ENCODE measurements at places on chromosomes 1 and 21.

DNA sequence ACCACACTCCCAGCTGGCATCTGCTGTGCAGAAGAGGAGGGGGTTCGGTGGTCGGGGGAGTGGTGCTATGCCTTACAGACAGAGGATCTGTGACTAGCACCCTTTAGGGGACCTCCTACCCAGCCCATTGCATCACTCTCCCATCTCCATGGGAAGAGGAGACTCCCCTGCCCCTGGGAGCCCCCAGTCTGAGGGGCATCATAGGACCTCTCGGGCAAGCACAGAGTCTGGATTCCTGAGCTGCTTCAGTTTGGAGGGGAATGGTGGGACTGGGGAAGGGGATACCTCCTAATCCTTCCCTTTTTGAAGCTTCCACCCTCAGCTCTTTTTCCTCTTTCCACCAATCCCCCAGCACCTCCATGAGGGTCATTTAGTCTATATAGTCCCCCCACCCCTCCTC, 1.4 kb downstream of the INSRR start:
- H3K27me3 ChIP-seq = peaks cover 35% of the 10 kb centered on the region
- no peak for DNase-seq
- H3K4me3 ChIP-seq = no peak overlapping the region
- no peak overlapping the region for H3K27ac ChIP-seq
- peaks cover 25% of the 10 kb centered on the region for H3K4me1 ChIP-seq

DNA sequence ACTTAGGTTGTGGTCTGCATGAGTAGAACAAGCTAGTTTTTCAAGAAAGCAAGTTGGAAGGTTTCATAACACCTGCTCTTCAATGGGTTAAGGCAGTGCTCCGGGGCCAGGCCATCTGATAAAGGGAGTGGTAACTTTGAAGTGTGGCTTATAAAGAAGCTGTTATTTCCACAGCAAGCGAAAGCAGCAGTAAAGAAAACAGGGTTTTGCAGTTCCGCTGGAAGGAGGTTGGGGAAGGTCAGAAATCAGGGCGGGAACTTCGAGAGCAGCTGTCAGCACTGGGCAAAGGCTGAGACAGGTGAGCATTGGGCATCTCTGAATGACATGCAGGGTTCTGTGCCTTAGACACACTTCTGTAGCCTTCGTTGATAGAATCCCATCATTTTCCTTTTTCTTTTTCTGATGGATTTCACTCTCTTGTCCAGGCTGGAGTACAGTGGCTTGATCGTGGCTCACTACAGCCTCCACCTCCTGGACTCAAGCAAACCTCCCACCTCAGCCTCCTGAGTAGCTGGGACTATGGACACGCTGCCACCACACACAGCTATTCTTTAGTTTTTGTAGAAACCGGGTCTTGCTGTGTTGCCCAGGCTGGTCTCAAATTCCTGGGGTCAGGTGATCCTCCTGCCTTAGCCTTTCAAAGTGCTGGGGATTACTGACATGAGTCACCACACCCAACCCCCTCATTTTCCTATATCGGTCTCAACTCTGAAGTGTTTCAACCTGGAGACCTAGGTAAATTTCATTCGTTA, 20.5 kb downstream of the TMEM51 start:
- H3K27me3 ChIP-seq = peaks cover 3% of the 10 kb centered on the region
- no peak overlapping the region for H3K27ac ChIP-seq
- no peak for DNase-seq
- H3K4me3 ChIP-seq = no peak overlapping the region
- H3K36me3 ChIP-seq = no peaks in the 10 kb centered on the region

DNA sequence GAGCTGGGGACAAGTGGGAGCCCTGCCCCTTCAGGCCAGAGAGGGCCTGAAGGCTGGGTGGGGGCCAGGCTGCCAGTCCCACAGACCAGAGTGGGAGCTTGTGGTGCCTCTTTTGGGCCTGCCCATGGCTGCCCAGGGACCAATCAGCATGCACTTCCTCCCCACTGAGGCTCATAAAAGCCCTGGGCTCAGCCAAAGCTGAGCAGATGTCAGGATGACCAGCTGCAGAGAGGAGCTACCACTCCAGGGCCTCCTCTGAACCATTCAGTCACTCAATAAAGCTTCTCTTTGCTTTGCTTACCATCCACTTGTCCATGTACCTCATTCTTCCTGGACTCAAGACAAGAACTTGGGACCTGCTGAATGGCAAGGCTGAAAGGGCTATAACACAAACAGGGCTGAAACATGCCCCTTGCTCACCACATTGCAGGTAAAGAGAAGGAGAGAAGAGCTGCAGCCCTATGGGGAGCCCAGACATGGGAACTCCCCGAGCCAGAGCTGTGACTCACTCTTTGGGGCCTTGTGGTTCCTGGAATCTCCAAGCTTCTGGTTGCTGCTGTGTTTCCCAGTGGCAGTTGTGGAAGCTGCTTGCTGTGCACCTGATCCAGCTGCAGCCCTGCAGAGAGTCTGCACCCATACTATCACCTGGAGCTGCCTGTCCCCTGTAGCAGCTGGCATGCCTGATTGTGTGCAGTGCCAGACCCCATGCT, 82.0 kb downstream of the OLFML3 start:
- no peaks in the 10 kb centered on the region for H3K27me3 ChIP-seq
- H3K4me1 ChIP-seq = no peaks in the 10 kb centered on the region

DNA sequence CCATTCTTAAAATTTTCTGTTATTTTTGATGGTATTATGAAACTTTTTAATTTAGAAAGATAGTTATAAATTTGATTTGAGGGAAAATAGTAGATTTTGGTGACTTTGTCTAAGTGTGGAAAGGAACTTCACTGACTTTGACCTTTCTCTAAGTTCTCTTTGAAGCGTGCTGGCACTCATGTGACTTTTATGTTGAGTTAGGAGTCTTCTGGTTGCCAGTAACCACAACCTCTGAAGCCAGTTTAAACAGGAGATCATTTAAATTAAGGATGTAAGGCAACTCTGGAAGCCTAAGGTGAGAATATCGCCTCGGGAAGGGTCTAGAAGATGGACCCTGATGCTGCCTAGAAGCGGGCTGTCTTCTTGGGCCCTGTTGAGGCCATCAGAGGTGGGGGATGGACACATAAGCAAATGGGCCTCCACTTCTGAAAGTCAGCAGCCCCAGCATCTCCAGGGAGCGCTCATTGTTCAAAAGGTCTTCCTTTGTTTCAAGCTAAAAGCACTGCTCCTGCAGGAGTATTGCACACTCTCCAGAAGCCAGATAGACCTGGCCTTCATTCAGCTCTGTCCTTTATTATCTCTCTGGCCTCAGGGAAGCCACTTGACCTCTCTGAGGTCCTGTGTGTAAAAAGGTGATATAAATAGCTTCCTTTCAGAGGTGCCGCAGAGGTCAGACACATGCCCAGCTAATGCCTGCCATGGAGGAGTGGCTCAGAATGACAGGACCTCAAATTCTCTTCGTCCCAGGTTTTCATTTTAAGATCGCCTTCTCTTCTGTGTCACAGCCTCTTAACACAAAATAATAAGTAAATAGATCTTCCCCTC, 5.1 kb upstream of the RCAN1 start:
- no peaks in the 10 kb centered on the region for H3K36me3 ChIP-seq
- H3K4me1 ChIP-seq = peaks cover 2% of the 10 kb centered on the region
- no peaks in the 10 kb centered on the region for H3K27me3 ChIP-seq
- H3K4me3 ChIP-seq = no peak overlapping the region
- H3K27ac ChIP-seq = no peak overlapping the region

GRCh38 chr1:243568793-243569192, 281.2 kb downstream of the AKT3 start:
- no peak overlapping the region for H3K4me3 ChIP-seq
- H3K4me1 ChIP-seq = no peaks in the 10 kb centered on the region
- no peak overlapping the region for H3K27ac ChIP-seq
- no peaks in the 10 kb centered on the region for H3K27me3 ChIP-seq
- no peak for DNase-seq

GRCh38 chr1:175320804-175321203, 128.2 kb upstream of the KIAA0040 start:
- no peak for DNase-seq
- H3K27me3 ChIP-seq = no peaks in the 10 kb centered on the region
- no peaks in the 10 kb centered on the region for H3K36me3 ChIP-seq
- no peak overlapping the region for H3K4me3 ChIP-seq
- no peaks in the 10 kb centered on the region for H3K4me1 ChIP-seq

DNA sequence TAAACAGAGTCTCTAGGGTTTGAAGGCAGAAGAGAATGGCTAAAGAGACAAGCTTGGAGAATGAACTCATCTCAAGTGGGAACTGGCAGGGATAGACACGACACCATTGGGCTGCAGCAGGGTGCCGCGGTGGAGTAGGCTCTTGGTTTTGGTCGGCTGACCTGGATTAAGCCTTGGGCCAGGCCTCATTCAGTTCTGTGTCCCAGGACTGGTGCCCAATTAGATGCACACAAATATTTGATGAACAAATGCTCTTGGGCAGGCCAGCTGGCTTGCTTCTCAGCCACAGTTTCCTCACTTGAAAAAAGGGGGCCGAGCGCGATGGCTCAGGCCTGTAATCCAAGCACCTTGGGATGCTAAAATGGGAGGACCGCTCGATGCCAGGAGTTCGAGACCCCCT, 53.4 kb upstream of the CITED4 start:
- no peak for DNase-seq
- no peak overlapping the region for H3K27ac ChIP-seq
- H3K4me3 ChIP-seq = no peak overlapping the region
- H3K36me3 ChIP-seq = no peaks in the 10 kb centered on the region
- H3K27me3 ChIP-seq = no peaks in the 10 kb centered on the region

GRCh38 chr1:151315565-151316235, 11.5 kb downstream of the PI4KB start:
- peaks cover 70% of the 10 kb centered on the region for H3K36me3 ChIP-seq
- no peak overlapping the region for H3K4me3 ChIP-seq
- H3K27me3 ChIP-seq = no peaks in the 10 kb centered on the region
- H3K4me1 ChIP-seq = no peaks in the 10 kb centered on the region

- H3K36me3 ChIP-seq = no peaks in the 10 kb centered on the region
- no peaks in the 10 kb centered on the region for H3K27me3 ChIP-seq
- H3K27ac ChIP-seq = peak overlapping the region; percentile 95
- H3K4me3 ChIP-seq = no peak overlapping the region
- peak; percentile 26 for DNase-seq
- peaks cover 44% of the 10 kb centered on the region for H3K4me1 ChIP-seq
These were observed 60.7 kb upstream of the ATP5PO start for GRCh38 chr21:33976082-33977016.

DNA sequence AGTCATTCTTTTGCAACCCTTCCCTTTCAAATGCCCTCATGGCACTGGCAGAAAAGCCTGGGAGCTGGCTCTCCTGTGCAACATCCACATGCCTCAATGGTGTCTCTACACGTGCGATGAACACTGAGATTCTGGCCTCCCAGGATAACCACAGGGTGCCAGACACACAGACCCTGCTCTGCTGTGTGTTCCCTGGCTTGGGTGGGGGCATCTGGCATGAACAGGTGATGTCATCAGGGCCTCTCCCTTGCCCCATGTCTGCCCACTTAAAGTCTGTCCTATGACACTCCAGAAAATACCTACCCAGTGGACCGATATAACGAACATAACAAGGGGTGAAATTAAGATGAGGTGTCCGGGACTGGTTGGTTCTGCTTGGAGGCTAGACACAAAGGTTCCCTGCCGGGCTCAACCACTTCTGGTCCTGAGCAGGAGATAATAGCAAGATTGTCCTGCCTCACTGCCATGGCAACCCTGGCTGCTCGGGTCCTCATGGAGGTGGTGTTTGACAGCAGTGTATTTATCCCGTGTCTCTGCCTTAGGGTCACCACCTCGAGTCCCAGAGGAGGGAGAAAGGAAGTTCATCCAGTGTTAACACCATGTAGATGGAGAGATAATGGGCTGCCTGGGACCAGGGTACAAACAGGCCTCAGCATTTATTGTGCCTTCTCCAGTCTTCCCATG, 19.3 kb downstream of the INSRR start:
- H3K36me3 ChIP-seq = no peaks in the 10 kb centered on the region
- no peak for DNase-seq
- peaks cover 13% of the 10 kb centered on the region for H3K4me1 ChIP-seq
- no peak overlapping the region for H3K27ac ChIP-seq
- H3K27me3 ChIP-seq = peaks cover 13% of the 10 kb centered on the region

DNA sequence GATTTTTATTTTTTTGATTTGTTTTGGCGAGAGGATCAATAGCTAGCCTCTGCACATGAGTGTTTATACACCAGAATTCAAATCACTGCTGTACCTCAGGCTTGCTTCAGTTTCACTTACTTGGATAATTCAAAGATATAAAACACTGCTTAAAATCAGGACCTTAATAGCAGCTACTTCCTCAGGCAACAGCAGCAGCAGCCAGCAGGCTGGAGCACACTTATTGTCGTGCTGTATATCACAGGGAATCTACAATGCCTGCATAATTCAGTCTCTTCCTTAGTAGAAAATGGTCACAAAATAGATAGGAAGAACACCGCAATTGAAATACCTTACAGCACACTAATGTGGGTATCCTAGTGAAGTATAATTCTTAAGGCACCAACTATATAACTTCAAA, 497.3 kb downstream of the NEGR1 start:
- DNase-seq = no peak
- no peaks in the 10 kb centered on the region for H3K4me1 ChIP-seq

GRCh38 chr1:172105230-172105629, 263.9 kb downstream of the DNM3 start:
- no peaks in the 10 kb centered on the region for H3K36me3 ChIP-seq
- no peak for DNase-seq
- H3K4me3 ChIP-seq = no peak overlapping the region
- H3K27me3 ChIP-seq = no peaks in the 10 kb centered on the region
- H3K27ac ChIP-seq = no peak overlapping the region

DNA sequence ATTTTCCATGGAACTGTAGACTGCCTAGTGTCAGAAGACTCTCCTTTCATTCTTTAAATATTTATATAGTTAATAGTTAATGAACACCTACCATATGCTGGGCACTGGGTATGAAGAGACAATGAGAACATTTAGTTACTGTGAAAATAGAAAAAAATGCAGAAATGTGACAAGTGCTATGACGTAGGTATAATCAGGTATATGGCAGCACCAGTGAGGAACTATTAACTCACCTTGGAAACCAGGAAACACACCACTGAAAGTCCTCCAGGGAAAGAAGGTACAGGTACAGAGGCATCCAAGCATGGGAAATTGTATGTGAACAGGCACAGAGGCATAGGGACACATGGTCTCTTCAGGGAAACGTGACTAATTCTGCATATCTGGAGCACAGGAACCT, 42.3 kb downstream of the DPT start:
- no peak overlapping the region for H3K27ac ChIP-seq
- no peaks in the 10 kb centered on the region for H3K27me3 ChIP-seq
- H3K4me3 ChIP-seq = no peak overlapping the region
- H3K36me3 ChIP-seq = no peaks in the 10 kb centered on the region
- DNase-seq = no peak

- no peak overlapping the region for H3K27ac ChIP-seq
- H3K4me3 ChIP-seq = no peak overlapping the region
- no peak for DNase-seq
- H3K36me3 ChIP-seq = no peaks in the 10 kb centered on the region
- H3K27me3 ChIP-seq = no peaks in the 10 kb centered on the region
These were observed 256.8 kb downstream of the TOMM20 start for GRCh38 chr1:234871710-234872271.

DNA sequence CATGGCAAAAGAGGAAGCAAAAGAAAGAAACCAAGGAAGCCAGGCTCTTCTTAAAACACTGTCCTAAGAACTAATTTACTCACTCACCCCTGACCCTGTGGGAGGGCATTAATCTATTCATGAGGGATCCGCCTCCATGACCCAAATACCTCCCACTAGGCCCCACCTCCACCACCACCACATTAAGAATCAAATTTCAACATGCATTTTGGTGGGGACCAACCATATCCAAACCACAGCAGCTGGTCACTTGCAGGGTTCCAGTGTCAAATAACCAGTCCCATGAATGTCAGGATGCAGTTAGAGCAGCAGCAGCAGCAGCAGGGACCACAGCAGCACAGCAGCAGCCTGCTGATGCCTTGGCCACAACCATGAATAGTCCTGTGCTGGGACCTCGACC, 83.8 kb downstream of the ZC3H11B start:
- no peaks in the 10 kb centered on the region for H3K27me3 ChIP-seq
- H3K4me1 ChIP-seq = no peaks in the 10 kb centered on the region
- H3K4me3 ChIP-seq = no peak overlapping the region
- DNase-seq = no peak
- H3K27ac ChIP-seq = no peak overlapping the region

All from natural killer cell (primary cell).